Activated CD8-positive, alpha-beta memory T cell treated with anti-CD3 and anti-CD28 coated beads for 48 hours (primary cell): ENCODE measurements at places on chromosomes 3 and 15.

GRCh38 chr15:71597637-71598036 lies 212.7 kb upstream of the NR2E3 start:
- no peak for DNase-seq

DNA sequence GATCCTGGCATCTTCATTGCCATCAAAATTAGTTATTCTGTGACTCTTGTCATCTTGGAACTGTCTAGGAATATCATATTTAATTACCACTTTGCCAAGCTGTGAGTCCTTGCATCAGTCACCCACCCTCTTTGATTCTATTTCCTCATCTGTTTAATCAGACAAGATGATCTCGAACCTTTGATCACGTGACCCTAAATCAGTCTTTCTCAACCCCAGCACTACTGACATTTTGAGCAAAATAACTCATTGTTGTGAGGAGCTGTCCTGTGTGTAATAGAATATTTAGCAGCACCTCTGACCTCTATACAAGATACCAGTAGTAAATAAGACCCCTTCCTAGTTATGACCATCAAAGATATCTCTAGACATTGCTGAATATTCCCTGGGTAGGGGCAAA lies 343.4 kb upstream of the ARPP21 start:
- no peak for DNase-seq

DNA sequence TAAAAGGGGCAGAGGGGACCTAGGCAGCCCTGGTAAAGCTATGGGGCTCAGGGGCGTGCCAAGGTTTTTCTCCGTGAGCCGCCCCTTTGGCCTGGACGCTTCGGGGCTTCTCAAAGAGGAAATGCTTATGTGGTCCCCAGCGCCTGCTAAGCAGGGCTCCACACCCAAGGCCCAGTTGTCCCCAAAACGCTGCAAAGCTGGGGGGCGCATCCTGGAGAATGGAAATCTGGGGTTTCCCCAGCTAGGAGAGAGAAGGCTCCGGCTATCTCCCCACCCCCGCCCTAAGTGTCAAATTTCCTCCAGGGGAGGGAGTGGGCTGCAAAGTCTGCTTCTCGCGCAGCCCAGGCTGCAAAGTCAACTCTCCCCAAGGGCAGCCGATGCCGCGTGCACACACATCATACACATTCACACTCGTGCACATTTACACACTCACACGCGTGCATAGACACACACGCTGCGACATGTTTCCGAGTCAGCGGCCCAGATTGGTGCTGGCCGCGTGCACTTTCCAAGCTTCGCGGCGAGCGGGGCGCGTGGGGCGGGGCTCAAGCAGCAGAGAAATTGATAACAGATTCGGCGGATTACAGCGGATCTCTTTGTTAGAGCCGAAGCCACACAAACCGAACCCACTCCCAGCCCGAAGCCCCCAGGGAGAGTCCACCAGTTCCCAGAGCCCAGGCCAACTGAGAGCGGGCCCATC lies 4.5 kb downstream of the WNT5A start:
- DNase-seq, result no peak

DNA sequence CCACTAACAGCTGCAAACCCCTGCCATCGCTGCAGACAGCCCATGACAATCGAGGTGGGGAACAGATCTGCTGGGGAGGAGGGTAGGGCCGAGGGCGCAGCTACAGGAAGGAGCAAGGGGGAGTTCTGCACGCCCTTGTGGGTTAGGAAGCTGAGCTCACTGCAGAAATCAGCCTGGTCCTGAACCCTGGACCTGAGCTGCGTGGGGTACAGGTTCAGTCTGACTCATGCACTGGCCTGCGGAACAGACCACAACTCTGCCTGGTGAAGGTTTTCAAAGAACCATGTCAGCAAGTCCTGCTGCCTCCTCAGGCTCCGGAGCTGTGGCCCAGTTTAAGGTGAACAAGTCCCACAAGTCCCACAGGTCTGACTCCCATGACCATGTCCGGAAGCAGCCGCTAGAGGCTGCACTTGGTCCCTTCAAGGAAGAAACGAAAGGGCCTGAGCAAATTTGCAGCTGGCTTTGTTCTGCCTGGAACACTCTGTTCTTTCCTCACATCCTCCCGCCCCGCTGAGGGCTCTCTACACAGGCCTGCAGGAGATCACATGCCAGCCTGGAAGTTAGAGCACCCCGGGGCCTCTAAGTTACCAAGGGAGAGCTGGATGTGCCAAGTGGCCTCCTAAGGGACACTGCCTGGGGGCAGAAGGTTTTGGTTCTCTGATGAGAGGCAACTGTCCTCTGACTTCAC lies 49.4 kb upstream of the AKAP13 start:
- DNase-seq, result peak; percentile 71

GRCh38 chr3:33417066-33417673 lies 23.0 kb downstream of the UBP1 start:
- DNase-seq, result no peak

DNA sequence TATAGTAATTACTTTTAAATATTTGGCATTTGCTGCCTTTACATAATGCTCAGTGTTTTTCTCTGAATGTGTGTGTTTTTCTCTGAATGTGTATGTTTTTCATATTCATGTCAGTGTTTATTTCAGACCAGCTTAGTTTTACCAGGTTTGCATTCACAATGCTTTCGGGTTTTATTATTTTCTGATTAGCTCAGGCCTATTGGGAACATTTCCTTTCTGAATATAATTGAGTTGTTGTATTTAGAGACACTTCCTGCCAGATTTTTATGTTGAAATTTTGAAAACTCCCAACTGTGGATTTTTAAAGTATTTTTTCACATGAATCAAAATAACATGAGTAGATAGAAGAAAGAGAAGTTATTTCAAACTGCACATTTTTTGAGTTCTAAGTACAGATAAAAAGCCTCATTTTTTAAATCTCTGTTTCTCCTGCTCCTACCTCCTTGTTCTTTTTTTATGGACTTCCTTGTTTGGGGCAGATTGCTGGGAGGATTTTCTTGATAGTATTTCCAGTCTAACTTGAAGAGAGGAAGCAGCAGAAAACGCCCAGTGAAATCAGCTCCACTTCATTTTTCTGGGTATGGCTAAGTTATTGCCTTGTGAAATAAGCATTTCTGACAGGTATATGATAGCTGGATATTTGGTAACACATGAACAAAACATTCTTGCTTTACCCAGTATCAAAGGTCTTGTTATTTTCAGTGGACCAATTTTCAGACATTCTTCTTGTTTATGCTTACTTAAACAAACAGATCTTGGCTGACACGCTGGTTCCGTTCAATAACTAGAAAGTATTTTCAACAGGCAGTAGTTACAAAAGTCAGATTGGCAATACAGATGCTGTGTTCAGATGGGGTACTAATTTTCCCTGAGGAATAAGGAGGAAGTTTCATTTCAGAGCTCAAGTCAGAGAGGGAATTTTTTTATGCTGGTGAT lies 70.7 kb downstream of the RIOX2 start:
- DNase-seq, result no peak

- no peak for DNase-seq
Measured at GRCh38 chr3:40663280-40663679, 138.5 kb downstream of the ZNF621 start.

DNA sequence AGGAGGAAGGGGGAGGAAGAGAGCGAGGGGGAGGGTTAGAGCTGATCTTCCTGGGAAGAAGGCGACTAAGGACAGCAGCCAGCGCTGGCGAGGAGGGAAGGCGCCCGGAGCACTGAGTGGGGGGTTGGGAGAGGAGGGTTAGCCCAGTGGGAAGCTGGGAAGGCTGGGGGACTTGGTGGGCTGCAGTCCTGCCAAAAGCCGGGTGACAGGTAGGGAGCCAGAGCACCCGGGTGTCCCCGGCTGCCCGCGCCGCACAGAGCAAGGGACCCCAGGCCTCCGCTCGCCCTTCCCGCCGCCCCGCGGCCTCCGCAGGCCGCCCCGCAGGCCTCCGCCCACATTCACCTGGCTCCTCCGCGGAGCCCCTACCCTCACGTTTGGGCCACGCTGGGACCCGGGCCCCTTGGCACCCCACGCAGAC lies 448 bp downstream of the SLC12A8 start:
- no peak for DNase-seq

GRCh38 chr3:55630280-55630920 lies 143.3 kb upstream of the WNT5A start:
- DNase-seq, result no peak

- no peak for DNase-seq
Measured at GRCh38 chr3:53740956-53741355, 105.3 kb downstream of the CHDH start.

- DNase-seq, result no peak
Measured at GRCh38 chr3:12479919-12480427, 4.3 kb upstream of the TSEN2 start.

DNA sequence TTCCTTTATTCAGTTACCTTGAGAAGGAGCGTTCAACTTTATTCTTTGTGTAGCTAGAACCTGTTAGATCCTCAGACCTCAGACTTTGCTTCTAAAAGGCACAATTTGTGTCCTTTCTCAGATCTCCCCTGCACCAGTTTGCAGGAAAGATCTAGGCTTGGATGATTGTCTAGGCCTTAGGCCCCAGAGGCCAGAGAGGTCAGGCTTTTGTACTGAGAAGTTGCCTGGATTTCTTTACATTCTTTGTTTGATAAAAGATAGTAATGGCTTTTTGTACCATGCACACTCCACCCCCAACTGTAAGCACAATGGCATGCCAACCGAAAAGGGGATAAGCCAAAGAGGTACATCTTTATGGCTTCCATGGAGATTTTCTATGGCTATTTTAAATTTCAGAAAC lies 719.6 kb upstream of the NR2F2 start:
- DNase-seq, result no peak

GRCh38 chr15:70563561-70564095 lies 199.7 kb downstream of the UACA start:
- DNase-seq, result no peak

DNA sequence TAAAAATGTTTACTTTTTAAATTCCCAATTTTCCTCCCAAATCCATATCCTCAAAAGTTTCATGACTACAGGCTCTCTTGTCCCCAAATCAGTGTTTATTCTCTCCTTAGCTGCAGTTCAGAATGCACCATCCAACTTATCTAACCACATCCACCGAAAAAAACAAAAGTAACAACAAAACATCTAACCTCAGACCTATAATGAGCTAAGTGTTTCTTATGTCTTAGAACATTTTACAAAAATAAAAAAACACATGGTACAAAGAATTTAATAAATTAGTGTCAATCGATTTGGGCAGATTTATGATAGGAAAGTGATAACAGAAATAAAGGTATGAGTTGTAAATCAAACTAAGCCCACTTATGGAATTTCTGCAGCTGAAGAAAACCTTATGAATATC lies 13.6 kb downstream of the SATB1 start:
- no peak for DNase-seq

GRCh38 chr3:171023566-171023965 lies 3.0 kb downstream of the SLC2A2 start:
- DNase-seq, result no peak

- no peak for DNase-seq
Measured at GRCh38 chr15:73924171-73924921, 1.9 kb upstream of the LOXL1 start.

DNA sequence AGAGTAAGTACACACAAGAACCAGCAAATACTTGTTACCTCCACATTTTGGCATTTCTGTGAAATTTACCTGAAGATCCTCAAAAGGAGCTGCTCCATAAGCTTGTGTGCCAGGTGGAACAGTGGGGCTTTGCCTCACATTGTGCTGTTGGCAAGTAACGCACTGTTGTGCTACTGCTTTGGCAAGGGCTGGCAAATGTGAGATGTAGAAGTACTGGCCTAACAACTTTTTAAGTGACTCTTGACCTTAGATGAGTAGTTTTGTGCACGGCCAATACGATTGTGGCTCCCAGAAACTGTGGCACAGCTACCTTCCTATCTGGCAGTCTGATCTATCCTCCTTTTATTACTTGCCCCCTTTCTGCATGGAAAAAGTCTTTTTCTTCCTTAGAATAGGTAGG lies 337.0 kb downstream of the KCNH8 start:
- DNase-seq, result no peak

- DNase-seq, result no peak
Measured at GRCh38 chr3:31079689-31080088, 185.2 kb upstream of the GADL1 start.

- no peak for DNase-seq
Measured at GRCh38 chr3:21544076-21544462, 206.9 kb downstream of the ZNF385D start.

DNA sequence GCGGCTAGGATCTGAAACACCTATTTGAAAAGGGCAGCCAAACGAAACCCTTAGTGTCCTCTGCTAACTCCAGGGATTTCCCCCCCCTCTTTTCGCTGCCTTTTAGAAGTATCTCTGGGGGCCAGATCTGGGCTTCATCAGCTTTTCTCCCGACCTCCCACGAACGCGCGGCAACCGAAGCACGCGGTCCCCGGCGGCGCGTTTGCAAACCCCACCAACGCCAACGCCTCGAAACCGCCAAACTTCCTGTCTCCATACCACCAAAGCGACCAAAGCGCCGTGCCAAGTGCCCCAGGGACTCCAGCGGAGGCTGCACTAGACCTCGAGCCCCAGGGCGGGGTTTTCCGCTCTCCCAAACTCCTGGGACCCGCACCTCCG lies 155.8 kb upstream of the FRMD4B start:
- DNase-seq, result no peak

DNA sequence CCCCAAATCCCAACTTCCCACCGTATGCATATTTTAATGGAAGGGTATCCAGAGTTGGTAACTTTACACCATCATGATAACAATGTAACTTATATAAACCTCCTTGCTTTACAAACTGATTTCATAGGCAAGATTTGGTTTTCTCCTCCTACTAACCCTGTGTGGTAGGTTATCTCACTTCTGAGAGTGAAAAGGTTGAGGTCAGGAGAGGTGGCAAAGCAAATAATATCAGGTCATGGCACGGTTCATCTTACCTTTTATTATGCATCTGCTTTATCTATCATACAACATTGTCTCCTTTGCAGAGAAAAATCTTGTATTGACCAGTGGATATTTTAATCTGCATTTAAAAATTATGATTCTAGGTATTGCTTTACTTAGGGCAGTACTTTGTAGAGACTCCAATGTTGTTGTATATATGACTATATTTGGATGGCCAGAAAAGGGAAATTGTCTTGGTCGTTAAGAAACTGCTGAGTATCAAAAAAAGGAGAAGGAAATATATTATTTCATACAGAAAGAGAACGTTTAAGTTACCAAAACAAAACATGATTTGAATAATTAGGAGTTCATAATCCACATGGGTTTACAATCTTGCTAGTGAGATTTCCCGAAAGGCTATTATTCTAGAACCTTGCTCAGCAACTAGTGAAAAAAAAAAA lies 30.4 kb downstream of the NFKBIZ start:
- no peak for DNase-seq

DNA sequence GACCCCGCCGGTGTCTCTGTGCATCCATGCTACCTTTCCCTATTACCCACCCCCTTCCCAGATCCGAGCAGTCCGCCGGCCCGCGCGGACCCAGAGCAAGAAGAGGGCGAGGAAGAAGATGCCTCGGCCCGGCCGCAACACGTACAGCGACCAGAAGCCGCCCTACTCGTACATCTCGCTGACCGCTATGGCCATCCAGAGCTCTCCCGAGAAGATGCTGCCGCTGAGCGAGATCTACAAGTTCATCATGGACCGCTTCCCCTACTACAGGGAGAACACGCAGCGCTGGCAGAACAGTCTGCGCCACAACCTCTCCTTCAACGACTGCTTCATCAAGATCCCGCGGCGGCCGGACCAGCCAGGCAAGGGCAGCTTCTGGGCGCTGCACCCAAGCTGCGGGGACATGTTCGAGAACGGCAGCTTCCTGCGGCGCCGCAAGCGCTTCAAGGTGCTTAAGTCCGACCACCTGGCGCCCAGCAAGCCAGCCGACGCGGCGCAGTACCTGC lies 788 bp downstream of the FOXB1 start:
- DNase-seq, result no peak
